NCI-H1048 (cell line): ENCODE measurements at places on chromosomes 11 and 22.

- DNase-seq = no peak
These were observed 166.2 kb downstream of the OPCML start for GRCh38 chr11:133366147-133366546.

DNA sequence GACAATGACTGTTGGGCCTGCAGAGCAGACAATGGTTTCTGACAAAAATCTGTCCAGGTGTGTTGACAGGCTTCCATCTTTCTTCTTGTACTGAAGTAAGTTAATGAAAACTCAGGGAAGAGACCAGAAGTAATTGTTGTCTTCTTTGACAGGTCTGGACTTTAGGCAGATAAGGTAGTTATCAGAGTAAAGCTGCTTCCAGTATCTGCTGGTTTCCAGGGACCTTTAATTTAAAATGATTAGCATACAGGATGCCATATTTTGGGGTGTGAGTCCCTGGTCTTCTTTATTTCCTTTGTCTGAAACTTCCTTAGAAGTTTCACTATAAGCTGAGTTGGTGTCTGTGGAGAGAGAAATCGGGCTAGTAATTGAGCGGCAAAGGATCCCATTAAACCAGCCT, 1.4 kb downstream of the TMX2 start:
- no peak for DNase-seq

- DNase-seq = no peak
These were observed 39.0 kb downstream of the RRAS2 start for GRCh38 chr11:14320020-14320419.

DNA sequence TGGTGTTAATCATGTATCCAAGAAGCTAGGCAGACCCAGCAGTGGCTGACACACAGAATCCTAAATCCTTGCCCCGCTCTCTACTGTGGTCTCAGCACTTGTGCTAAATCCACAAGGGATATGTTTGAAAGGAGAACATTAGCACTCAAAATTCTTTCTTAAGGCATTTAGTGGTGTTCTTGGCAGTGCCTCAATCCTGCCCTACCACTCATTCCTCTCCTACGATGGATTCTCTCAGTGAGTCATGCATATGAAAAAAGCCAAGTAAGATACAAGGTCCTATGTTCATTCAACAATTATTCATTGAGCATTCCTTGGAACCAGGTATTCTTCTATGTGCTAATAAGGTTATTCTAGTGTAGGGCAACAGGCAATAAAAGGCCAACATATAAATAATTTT, 31.2 kb downstream of the RRP8 start:
- no peak for DNase-seq

DNA sequence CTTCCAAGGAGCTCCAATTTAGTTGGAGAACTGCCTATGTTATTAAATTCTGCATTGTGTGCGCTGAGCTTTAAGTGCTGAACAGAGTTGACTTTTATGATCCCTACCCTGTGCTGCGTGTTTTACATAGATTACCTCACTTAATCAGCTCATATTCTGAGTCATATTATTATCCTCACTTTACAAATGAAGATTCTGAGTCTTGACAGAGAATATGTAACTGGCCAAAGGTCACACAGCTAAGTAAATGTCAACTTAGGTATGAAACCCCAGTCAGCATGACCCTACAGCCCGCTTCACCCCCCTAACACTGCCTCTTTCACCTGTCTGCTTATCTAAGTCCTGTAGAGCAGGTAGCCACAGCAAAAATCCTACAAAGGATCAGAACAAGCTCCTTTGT, 19.8 kb upstream of the TMPRSS5 start:
- DNase-seq = no peak

GRCh38 chr11:43907028-43907975, 26.7 kb downstream of the ALKBH3 start:
- no peak for DNase-seq

- no peak for DNase-seq
These were observed 3.7 kb downstream of the TMEM123 start for GRCh38 chr11:102448869-102449224.
